ENCODE measurements at places on chromosomes 12 and 14.

- DNase-seq: no peak
Observed at GRCh38 chr12:89736995-89737394, 28.4 kb upstream of the ATP2B1 start.

GRCh38 chr14:37558740-37559139, 36.3 kb downstream of the FOXA1 start:
- DNase-seq: no peak

DNA sequence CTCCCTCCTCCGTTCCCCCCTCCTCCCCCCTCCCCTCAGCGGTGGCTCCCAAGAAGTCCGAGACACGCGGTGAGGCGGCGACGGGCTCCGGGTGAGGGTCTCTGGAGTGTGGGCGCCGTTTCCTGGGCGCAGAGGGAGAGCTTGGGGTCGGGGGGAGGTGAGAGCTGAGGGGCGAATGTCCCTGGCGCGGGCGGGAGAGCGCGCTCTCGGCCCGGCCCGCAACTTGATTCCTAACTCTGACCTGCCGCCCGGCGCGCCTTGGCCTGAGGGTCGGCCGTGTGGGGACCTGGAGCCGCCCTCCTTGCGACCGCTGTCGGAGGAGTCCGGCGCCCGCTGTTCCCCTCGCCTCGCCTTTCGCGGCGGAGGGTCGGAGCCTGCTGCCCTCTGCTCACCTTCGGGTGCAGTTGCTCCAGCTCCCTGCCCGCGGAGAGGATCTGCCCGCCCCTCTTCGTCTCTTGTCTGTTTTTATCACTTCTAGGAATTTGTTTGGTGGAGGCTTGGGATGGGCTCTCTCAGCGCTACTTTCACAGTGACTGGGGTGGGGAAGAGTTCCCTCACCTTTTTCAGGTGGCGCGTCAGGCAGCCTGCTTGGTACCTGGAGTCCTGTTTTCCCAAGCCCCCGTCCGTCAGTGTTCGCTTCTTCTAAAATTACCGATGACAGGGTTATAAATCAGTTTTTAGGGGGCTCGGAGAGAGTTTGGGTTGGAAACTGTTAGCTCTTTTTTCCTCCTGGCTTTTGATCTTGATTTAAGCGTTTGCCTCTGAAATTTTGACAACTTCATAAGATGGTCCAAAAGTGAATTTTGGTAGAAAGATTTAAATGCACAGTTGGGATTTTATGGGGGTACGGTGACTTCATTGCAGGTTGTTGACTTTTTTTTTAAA, 495 bp downstream of the ADIPOR2 start:
- DNase-seq: peak; percentile 28

GRCh38 chr12:96170328-96170727, 23.8 kb upstream of the ELK3 start:
- peak; percentile 40 for DNase-seq

DNA sequence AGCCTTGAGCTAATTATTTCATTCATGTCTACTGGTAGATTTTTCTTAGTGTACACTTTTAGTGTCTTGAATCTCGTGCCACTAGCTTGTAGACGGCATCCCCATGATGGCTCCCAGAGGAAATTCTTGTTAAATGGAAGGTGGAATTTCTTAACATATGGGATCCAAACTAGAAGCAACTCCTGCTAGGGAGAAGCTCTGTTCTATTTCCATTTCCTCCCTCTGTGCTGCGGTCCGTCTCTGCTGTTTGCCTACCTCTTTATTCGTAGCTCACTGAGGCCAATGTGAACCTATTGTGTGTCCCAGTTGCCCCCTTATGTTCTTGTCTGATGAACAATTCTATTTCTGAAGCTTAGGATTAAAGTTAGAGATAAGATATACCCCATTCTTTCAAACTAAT, 588 bp downstream of the PIK3C2G start:
- DNase-seq: no peak

- no peak for DNase-seq
Observed at GRCh38 chr12:76190299-76190698, 105.8 kb upstream of the NAP1L1 start.

DNA sequence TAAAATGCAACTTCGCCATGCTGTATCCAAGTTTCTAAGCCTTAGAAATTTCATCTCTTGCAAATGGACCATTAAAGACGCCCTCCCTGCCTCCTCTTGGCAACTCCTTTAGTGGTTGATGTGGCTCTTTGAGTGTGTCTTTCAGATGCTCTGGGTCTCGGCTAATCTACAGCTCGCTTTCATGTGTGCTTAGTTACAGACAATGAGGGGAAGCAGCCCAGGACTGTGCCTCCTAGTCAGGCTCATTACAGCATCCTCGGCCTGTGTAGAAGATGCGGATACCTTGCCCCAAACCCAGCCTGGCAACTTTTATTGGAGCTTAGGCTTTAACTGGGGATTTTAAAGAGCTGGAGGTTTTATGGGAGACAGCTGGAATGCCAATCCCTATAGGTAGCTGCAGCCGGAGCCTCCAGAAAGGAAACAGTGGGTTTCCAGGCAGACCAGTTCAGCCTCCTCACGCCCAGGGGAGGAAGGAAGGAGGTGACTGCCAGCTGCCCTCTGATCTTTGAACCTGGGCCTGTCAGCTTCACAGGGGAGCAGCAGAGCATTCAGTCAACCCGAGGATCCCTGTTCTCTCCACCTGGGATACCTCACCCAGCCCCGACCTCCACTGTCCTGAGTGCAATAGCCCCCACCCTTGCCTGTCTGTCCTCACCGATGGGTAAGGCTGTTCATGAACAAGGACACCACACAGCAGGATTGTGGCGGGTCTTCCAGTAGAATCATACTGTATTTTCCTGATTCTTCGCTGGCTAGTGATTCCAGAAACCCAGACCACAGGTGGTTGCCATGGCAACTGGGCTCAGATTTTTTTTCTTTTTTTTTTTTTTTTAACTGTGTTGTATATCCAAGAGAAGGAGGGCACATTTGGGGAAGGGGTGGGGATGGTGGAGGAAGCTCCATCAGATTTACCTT, 638.5 kb downstream of the MED13L start:
- no peak for DNase-seq

DNA sequence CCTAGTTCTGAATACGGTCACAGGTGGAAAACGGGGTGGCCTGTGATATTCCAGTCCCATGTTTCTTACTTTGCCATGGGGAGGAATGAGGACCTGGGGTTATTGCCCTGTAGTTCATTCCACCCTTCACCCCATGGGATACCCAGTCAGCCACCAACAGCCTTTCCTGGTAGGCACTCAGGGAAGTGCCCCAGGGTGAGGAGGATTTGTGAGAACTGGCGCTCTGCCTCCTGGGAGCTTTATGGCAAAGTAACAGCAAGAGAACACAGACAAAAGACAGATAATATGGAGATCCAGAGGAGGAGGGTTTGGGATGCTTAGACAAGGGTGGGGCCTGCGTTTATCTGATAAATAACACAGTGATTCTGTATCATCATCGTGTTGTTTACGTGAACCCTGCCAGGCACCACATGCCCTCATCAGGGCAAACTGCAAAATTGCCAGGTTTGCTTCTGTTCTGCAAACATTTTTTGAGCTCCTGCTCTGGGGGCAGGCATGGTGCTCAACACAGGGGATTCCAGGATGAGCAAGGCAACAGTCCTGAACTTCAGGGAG, 223.5 kb downstream of the SLC41A2 start:
- DNase-seq: no peak

- DNase-seq: no peak
Observed at GRCh38 chr14:68104518-68104917, 284.9 kb downstream of the RAD51B start.

DNA sequence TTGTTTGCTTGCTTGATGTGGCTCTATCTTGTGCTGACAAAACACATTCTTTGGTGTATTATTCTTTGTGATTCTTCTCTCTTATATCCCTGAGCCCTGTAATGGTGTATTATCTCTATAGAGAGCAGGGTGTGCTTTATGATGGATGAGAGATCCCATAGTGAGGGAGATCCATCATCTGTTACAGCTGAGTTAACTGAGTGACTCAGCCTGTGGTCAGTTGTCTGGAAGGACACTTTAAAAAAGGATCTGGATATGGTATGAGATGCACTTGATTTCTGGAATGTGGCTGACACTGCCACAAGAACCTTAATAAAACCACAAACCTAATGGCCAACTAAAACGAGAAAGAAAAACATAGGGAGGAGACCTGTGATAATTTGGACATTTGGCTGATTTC, 461.4 kb upstream of the SYT1 start:
- no peak for DNase-seq

- DNase-seq: peak; percentile 2
Observed at GRCh38 chr12:62217466-62218194, 42.6 kb upstream of the USP15 start.

GRCh38 chr14:86518298-86518697, 988.4 kb downstream of the FLRT2 start:
- DNase-seq: no peak

DNA sequence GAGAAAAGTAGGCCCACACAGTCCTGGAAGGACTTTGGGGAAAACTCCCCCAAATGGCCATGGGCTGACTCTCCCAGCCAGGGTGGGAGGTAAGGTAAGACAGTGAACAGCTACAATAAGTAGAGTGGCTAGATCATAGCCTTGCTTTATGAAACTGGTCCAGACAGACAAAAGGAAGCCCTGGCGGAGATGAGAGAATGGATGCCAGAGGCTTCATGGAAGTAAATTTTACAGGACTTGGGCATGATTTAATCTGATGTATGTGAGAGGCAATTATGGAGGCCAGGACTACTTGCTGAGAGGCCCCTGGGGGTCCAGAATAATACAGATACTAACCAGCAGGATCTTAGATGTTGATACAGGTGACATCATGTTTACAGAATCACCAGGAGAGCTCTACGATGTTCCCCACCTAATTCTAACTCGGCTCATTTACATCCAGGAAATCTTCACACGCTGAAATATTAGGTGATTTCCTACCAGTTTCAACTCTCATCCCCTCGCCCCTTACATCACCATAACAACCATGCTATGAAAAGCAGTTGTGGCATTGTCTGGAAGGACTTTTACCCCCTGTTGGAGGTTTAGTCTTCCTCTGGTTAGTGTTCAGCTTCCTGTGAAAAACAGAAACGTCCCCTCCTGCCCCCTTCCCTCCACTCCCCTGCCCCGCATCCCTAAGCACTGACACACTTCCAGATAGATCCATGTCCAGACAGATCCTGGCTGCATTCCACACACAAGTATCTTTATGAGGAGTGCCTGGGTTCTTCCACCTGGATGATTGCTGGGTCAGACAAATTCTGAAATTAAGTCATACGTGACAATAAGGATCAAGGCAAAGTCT, 39.5 kb upstream of the NT5DC3 start:
- DNase-seq: no peak

- no peak for DNase-seq
Observed at GRCh38 chr14:55109836-55110235, 19.2 kb upstream of the LGALS3 start.

DNA sequence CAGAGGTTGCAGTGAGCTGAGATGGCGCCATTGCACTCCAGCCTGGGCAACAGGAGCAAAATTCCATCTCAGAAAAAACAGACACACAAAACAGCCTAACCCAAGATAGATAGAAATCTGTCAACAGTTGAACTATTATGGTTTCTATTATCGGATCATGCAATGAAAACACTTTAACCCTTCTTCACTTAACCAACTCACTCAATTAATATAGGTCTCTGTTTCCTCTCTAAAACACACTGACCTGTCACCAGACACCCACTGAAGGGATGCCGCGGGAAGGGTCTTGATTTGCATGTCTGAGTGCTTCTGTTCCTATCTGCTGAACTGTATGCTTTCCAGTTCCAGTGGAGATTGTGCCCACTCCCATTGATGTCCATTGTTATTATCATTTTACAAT, 38.0 kb upstream of the NUDT4 start:
- no peak for DNase-seq

DNA sequence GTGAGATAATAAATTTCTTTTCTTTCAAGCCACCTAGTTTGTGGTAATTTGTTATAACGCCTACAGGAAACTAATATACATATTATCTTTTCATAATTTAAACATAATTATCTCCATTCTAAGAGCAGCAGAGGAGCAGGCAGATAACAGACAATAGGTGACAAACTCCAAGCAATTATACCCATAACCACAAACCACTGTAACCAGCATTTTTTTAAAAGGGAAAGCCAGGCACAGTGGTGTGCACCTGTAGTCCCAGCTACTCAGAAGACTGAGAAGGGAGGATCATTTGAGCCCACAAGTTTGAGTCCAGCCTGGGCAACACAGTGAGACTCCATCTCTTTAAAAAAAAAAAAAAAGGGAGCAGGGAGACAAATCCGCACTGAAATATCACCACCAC, 54.9 kb downstream of the ATF7 start:
- no peak for DNase-seq

DNA sequence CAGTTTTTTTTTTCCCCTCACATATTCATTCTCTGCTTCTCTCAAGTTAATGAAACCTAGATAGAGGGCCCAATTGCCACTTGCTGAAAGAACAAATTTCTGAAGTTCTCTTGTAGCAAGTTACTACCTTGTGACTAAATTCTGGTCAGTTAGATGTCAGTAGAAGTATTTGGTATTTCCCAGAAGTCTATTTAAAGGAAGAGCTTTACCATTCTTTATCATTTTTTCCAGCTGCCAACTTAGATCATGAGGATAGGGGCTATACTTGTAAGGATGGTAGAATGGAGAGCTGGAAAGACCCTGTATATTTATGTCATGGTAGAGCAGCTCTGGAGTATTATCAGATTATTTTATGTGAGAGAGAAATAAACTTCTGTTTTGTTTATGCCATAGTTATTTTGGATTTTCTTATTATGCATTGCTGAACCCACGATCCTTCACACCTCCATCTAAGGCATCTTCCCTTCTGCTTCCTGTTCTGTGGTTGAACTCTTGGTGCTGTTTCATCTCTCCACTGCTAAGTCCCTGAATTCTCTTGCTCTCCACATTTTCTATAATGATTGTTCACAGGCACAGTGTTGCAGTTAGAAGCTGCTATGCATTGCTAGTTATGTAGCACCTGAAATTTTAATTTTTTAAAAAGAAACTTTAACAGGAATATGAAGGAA, 25.9 kb downstream of the FUT8 start:
- DNase-seq: no peak

DNA sequence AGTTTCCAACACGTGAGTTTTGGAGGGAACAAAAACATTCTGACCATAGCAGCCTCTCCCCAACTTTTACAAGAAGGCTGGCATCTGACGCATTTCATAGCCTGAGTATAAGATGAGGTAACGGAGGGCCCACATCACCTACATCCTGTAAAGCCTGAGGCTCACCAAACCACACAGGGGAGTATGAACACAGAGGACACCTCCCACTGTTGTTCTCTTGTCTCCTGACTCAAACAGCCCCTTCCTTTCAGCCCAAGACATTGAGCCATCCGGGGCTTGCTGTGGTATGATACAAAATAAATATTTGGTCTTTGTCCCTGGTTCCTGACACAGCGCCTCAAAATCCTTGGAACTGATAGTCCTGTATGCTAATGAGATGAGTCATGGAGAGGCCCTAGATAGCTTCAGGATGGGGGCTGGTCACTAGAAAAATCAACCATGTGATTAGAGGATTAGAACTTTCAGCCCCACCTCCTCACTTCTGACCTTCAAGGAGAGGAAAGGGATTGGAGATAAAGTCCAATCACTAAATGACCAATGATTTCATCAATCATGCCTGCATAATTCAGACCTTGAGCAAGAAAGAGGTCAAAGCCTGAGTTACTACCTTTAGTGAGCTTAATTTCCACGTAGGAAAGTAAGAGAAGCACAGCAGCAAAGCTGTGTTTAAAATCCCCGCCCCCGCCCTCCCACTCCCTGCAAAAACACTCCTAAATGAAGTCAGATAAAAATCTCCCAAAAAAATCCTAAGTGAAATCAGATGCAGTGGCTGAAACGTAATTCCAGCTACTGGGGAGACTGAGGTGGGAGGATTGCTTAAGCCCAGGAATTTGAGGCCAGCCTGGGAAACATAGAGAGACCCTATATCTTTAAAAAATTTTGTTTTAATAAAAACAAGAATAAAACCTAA, 236.4 kb downstream of the PCNX1 start:
- peak; percentile 61 for DNase-seq
